CD4-positive, alpha-beta T cell treated with Interleukin-15 for 4 hours (primary cell): ENCODE measurements at places on chromosomes 5 and 9.

DNA sequence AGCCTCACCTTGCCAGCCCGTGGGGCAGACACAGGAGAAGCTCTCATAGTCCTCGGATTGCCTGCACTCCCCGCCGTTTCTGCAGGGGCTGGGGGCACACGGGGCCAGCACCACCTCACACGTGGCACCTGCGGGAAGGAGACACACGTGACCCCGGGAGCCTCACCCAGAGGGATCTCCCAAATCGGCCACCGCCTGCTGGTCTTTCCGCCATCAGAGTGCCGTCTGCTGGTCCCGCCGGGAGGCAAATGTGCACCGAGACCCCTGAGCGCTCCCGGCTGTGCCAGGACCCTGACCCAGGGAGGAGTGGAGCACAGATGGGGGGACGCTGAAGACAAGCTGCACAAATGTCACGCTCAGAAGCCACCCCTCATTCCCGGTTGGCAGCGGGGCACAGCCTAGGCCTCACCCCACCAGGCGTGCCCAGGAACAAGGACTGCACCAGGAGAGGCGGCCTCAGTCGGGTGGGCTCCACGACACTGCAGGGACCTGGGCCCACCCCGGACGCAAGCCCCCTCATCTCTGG lies 28.4 kb upstream of the SEC16A start:
- DNase-seq, result no peak

GRCh38 chr9:105737205-105737604 lies 42.9 kb downstream of the TMEM38B start:
- DNase-seq, result no peak

GRCh38 chr5:178232124-178232919 lies at the start of gene PHYKPL:
TSS of gene PHYKPL (minus strand) at chr5:178232802. CDS start at chr5:178232550, 252 bp downstream.
- peak; percentile 65 for DNase-seq

GRCh38 chr5:150632305-150633160 lies 7.9 kb upstream of the SYNPO start:
- no peak for DNase-seq
